Epithelial cell of alveolus of lung (primary cell): ENCODE measurements at places on chromosomes 2 and 18. TPM values are rescaled to one million over a fixed set of nuclear protein-coding genes. Genes with fewer than 3 reads are reported as not detected.

AMER3 gene
- not detected in 2 replicates for total RNA-seq

RNU2-63P gene
- not detected in 2 replicates for total RNA-seq

EML4 gene
- total RNA-seq: 19.2 and 28.4 TPM in 2 replicates

RESP18 gene
- not detected in 2 replicates for total RNA-seq

FHOD3 gene
- total RNA-seq: 3.0 and 4.9 TPM in 2 replicates

ABCG5 gene
- total RNA-seq: not detected in 2 replicates

EML6 gene
- total RNA-seq: 0.65 TPM in 1 of 2 replicates, not detected in the other

THSD7B gene
- total RNA-seq: 0.13 TPM in 1 of 2 replicates, not detected in the other

TOGARAM2 gene
- total RNA-seq: 0.13 TPM in 1 of 2 replicates, not detected in the other
